ENCODE measurements at places on chromosomes 4 and X.

GRCh38 chrX:23557070-23557469 is 110.2 kb upstream of the PRDX4 start:
- DNase-seq, result no peak

- DNase-seq, result no peak
Measured at GRCh38 chr4:82652062-82652461, 90.3 kb upstream of the TMEM150C start.

GRCh38 chr4:85448906-85449890 is 25.8 kb upstream of the ARHGAP24 start:
- no peak for DNase-seq

DNA sequence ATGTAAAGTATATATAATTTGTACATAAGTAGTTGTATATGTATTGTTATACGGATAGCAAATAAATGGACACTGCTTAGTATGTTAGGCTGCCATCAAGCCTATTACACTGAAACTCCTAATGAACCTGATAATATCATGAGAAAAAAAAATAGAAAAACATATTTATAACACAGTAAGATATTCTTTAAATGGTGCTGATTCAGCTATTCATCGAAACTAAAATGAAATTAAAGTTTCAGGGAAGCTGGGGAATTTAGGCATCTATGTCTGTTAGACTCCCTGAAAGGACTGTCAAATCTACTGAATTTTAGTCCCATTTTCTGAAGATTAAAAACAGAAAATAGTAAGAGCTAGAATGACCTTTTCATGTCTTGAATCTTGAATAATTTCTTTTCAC is 647.1 kb upstream of the PABPC4L start:
- DNase-seq, result no peak

DNA sequence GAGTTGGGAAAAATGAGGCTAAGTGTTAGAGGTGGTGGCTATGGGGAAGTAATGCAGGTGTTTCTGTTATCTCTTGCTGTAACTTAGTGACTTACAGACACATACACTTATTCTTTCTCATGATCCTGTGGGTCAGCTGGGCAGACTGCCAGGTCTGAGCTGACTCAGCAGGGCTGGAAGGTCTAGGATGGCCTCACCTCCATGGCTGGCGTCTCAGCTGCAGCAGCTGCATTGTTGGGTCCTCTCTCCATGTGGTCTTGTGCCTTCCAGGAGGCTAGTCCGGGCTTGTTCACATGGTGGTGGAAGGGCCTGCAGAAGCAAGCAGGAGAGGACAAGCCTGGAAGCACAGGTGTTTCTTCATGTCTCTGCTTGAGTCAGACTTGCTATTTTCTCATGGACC is 172.7 kb downstream of the NHS start:
- DNase-seq, result no peak

- DNase-seq, result no peak
Measured at GRCh38 chr4:7461230-7461629, 26.5 kb upstream of the PSAPL1 start.

- DNase-seq, result no peak
Measured at GRCh38 chr4:79651456-79651855, 243.4 kb upstream of the GK2 start.

DNA sequence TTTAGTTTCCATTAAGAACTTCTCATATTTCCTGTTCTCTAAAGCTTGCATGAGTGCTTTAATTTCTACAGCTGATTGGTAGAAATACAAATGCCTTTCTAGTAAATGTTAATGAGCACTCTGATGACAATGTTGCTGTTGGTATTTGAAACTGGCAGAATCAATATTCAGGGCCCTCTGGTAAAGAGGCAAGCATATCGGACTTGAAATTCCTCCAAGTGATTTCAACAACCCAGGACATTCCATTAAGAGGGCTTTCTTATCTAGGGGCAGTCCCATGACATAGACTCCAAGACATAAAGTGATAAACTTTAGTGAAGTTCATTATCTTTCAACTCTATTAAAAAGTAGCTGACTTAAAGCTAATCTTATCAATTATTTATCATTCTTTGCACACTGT is 83.1 kb upstream of the VCX start:
- no peak for DNase-seq

DNA sequence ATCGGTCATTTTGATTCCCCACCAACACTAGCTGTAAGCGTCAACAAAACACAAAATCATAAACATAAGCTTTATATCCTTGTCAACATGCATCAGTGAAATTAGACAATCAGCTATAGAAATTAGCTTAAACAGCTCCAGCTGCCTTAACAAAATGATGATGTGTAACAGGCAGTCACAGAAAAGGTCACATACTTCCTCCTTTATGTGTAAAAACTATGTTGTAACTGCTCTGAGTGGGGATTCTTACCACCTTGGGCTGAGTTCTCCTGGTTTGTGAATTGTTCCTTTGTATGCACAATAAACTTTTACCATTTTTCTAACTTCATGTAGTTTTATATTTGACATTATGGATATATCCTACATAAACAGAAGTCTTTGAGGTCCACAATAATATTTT is 73.9 kb upstream of the MAP9 start:
- DNase-seq, result no peak

DNA sequence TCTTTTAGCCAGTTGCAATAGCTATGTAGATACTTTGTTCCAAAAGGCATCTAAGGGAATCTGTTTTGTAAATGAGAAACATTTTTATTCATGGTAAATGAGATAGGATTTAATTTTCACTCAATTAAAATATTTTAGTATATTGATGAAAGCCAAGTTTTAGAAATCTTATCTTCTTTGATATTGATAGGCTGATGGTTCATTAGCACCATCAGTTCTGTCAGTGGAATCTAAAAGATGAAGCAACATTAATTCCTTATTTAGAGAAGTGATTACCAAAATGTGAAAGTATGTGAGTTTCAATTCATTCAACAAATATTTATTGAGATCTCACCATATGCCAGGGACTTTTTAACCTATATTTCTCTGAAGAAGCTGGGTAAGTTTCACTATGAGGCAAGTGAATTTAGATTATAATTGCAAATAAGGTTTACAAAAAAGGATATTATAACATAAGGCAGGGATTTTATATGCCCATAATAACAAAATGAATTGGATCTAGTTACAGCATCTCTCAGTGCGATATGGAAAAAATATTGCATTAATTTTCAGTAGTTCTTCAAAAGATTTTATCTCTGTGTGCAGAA is 79.3 kb downstream of the GABRB1 start:
- no peak for DNase-seq

GRCh38 chrX:40460926-40461325 is 119.8 kb upstream of the ATP6AP2 start:
- DNase-seq, result no peak

DNA sequence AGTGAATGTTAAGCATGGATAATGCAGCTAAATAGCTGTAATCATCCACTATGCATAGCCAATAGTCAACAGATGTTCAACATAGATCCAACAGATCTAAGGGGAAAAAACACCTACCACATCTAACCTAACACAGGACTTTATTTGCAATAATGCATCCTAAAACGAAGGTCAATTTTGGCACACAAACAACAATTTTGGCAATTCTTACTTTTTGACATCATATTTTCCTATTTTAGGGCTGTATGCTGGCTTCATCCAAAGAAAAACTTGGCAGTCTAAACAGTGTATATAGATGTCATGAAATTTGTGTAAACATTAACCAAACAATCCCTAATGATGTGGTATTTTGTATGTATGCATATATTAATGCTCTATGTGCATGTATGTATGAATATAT is 33.2 kb downstream of the UNC5C start:
- no peak for DNase-seq

- DNase-seq, result no peak
Measured at GRCh38 chr4:14925471-14925870, 76.8 kb upstream of the CPEB2 start.

DNA sequence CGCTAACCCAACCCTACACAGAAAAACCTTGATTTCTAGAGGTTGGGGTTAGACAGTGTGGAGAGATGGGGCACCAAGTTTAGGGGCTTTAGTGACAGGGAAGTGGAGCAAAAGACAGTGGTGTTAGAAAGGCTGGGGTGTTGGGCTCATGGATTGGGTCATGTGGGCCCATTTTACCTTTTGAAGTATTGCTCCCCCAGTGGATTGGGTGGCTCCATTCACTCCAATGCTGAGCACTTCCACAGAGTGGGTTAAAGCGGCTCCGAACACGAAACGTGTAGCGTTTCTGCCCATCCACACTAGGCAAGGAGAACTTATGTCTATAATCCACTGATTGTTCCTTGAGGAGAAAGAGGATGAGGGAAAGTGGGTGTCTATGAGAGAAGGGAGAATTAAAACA is 2.3 kb downstream of the IL2RG start:
- no peak for DNase-seq

DNA sequence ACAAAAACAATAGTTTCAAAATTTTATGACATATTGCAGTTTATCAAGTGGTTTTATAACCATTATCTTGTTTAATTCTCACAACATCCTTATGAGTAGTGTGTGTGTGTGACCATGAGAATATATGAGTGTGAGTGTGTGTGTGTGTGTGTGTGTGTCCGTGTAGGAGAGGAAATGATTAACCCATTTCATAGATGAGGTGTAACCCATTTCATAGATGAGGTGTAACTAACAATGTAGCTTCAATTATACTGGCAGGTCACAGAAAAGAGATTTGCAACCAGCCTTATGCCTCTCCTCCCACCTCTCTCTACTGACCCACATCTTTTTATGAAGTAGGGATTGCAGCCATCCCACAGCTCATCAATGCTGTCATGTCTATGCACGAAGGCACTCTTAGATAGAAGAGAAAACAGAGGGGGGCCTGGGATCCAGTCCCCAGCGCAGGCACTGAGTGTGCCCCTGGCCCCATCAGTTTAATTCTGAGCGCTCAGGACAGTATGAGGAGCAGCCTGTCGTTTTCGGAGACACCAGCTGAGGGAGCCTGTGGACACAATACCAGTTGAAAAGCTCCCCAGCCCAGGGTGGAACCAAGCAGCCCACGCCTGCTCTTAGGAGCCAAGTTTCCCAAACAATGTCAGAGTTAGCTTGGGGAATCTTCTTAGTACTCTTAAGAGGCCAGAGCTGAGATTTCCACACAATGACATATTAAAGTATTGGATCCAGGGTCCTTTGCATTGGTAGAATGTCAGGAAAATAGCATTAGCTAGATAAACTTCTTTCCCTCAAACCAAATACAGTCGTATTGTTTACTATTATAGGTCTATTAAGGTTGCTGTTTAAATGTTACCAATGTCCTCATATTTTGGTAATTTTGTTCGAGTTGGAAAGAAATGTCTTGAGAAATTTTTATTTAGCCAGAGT is 88.6 kb downstream of the PALLD start:
- DNase-seq, result peak; percentile 87

DNA sequence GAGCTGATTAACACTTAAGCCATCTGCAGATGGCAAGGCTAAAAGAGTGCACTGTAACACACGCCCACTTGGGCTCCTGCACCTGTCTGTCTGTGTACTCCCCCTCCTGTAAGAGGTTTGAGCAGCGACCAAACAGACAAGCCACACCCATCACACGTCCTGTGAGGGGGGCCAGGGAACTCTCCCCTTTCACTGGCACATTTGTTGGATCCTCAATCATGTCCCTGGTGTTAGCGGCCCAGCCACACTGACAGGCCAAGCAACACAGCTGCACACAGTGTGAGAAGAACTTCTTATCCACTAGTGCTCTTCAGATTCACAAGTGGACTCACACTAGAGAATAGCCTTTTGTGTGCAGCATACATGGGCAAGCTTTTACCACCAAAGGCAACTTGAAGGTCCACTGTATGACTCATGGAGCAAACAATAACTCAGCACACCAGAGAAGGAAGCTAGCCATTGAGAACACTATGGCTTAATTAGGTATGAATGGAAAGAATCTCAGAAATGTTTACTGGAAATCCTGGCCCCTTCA is 29.1 kb upstream of the UTP14A start:
- no peak for DNase-seq

DNA sequence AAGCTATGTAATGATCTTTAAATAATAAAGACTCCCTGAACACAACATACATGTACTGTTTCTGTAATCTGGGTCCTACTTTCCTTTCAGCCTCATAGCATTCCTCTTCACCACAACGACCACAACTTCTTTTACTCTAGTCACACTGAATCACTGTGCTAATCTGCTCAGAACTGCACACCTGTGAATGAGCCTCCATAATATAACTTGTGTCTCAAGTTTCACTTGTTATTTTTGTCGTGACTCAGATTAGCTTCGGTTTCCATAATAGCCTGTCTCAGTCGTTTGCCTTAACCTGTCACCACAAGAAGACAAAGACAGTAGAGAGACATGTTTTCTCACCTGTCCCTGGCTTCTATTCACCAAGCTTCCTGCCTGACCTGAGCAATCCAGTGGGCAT is 61.8 kb downstream of the MAGED1 start:
- no peak for DNase-seq

GRCh38 chr4:108359130-108359985 is 190.6 kb upstream of the LEF1 start:
- no peak for DNase-seq

- no peak for DNase-seq
Measured at GRCh38 chrX:79336869-79337815, 30.0 kb downstream of the ITM2A start.

DNA sequence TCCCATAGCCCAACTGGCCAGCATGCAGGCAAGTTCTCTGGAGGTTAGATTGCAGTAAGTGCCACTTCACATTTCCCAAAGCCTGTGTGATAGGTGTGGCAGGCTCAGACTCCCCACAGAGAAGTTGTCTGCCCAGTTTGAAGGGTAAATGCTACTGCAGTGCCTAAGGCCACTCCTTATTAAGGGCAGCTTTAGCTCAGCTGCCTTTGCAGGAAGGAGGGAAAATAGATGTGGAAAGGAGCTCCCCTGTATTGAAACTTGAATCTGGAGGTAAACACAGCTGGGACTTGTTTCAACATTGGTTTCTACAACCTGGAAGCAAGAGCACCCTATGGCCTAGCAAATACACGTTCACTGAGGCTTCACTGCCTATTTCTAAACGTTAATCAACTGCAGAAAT is 22.4 kb downstream of the NEXMIF start:
- DNase-seq, result no peak

GRCh38 chr4:120720354-120720934 is 202.1 kb downstream of the PRDM5 start:
- no peak for DNase-seq
